ENCODE measurements at places on chromosomes 3 and 15.

DNA sequence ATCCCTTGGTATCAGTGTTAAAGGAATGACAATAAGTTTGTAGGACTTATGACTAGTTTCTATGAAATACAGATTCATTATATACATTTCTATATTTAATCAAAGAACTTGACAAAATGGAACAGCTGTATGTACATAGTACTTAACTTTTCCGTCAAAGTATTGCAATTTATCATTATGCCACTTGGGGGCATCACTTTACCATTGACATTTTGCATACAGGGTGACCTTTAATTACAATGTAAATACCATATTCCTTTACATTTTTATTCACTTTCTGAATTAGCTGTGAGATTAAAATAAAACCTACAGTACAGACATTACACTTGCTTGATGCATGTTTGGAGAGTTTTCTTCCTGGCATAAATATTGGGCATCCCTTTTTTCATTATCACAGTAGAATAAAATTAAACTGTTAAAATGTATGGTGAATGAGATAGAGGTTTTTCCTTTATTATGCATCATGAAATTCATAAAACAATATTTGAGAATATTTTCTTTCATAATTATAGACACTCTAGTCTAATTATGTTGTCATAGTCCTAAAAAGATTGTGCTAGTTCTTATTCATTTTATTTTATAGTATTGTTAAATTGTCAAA lies 6.9 kb downstream of the NEK11 start:
- H3K27me3 ChIP-seq = no peaks in the 10 kb centered on the region
- H3K4me1 ChIP-seq = no peaks in the 10 kb centered on the region
- no peak overlapping the region for H3K4me3 ChIP-seq
- no peaks in the 10 kb centered on the region for H3K36me3 ChIP-seq

- H3K27me3 ChIP-seq = no peaks in the 10 kb centered on the region
- peaks cover 6% of the 10 kb centered on the region for H3K4me1 ChIP-seq
- H3K27ac ChIP-seq = no peak overlapping the region
- DNase-seq = no peak
- H3K4me3 ChIP-seq = no peak overlapping the region
- no peaks in the 10 kb centered on the region for H3K36me3 ChIP-seq
Measured at GRCh38 chr15:75727031-75727531, 14.4 kb upstream of the CSPG4 start.

DNA sequence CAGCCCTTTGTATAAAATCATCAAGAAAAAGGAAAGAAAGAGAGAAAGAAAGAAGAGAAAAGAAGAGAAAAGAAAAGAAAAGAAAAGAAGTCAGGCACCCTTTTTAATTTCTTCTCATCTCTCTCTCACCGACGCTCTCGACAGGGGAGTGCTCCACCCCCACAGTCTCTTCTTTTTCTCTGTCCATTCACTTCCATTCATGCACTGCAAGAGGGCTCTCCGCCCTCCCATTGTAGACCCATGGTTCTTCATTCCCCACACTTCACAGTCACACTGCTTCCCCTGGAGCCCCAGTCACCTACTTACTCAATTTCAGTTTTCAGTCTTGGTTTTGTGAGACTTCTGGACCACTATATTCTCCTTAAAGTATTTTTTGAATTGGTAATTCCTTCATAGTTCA lies 254.7 kb downstream of the SOX2 start:
- H3K27ac ChIP-seq = no peak overlapping the region
- no peaks in the 10 kb centered on the region for H3K36me3 ChIP-seq
- DNase-seq = no peak
- H3K4me1 ChIP-seq = no peaks in the 10 kb centered on the region
- H3K27me3 ChIP-seq = no peaks in the 10 kb centered on the region

GRCh38 chr3:149555927-149556326 lies 81.4 kb downstream of the TM4SF4 start:
- H3K27me3 ChIP-seq = no peaks in the 10 kb centered on the region
- no peak overlapping the region for H3K4me3 ChIP-seq
- DNase-seq = no peak
- 0 out of 2 replicates have a peak, but pooled peaks cover 13% of the 10 kb centered on the region for H3K4me1 ChIP-seq
- H3K36me3 ChIP-seq = 0 out of 2 replicates have a peak, but pooled peaks cover 7% of the 10 kb centered on the region

DNA sequence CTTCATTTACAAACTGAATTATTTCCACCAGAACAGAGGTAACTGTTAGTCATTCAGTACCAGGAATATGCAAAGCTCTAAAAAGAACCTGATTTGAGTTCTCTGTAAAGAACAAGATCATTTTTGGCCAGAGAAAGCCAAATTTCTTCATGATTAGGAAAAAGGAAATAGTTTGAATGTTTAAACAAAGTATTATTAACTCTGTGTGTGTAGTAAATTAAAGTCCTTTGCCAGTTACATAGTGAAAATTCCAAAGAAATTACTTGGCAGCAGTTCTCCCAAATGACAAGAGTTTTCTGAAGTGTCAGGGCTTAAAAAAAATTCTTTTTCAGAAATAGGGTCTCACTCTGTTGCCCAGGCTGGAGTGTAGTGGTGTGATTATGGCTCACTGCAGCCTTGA lies 24.5 kb downstream of the QTRT2 start:
- no peaks in the 10 kb centered on the region for H3K4me1 ChIP-seq
- no peak overlapping the region for H3K27ac ChIP-seq
- H3K4me3 ChIP-seq = no peak overlapping the region
- H3K27me3 ChIP-seq = no peaks in the 10 kb centered on the region
- peaks cover 45% of the 10 kb centered on the region for H3K36me3 ChIP-seq

DNA sequence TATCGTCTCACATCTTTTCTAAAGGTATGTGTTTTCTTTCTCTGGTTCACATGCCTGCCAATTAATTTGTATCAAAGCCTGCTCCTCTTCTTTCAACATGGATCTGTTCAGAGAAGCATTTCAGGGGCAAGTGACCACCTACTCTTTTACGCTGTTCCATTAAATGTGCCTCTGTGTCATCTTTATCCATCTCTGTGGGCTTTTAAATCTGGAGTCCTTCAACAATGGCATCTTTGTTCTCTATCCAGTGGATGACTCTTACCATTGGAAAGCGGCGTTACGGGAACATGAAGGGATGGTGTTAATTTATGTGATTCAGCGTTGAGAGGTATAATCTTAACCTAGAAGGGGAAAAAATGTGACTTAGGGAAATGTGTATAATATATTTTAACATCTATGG lies 92.7 kb upstream of the CFAP20DC start:
- H3K4me3 ChIP-seq = no peak overlapping the region
- H3K27ac ChIP-seq = no peak overlapping the region
- H3K36me3 ChIP-seq = no peaks in the 10 kb centered on the region
- no peak for DNase-seq
- no peaks in the 10 kb centered on the region for H3K4me1 ChIP-seq

- no peak for DNase-seq
- no peak overlapping the region for H3K27ac ChIP-seq
- H3K4me1 ChIP-seq = no peaks in the 10 kb centered on the region
- no peaks in the 10 kb centered on the region for H3K27me3 ChIP-seq
Measured at GRCh38 chr3:89266074-89266473, 158.7 kb downstream of the EPHA3 start.

DNA sequence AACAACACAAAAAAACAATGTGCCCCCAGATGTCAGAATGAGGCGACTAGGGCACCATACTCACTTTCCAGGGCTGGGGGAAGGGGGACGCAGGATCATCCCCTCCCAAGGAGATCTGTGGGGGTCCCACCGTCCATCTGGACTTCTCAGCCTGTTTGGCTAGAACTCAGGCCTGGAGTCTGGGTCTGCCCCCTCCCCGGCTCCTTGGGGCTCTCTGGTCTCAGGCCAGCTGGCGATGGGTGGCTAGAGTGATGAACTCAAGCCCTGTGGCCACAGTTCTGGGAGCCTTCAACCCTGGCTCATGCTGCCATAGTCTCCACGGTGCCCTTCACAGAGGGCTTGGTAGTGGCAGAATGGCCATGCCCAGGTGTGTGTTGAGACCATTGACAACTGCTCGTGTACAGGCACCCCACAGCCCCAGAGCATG lies 13.6 kb downstream of the ZBTB47 start:
- H3K27ac ChIP-seq = no peak overlapping the region
- no peak overlapping the region for H3K4me3 ChIP-seq
- H3K4me1 ChIP-seq = no peaks in the 10 kb centered on the region

GRCh38 chr15:75867449-75867848 lies 24.2 kb downstream of the UBE2Q2 start:
- H3K4me1 ChIP-seq = no peaks in the 10 kb centered on the region
- H3K27ac ChIP-seq = no peak overlapping the region
- no peak overlapping the region for H3K4me3 ChIP-seq
- DNase-seq = no peak
- H3K27me3 ChIP-seq = no peaks in the 10 kb centered on the region

GRCh38 chr3:4994823-4995499 lies 15.7 kb downstream of the BHLHE40 start:
- no peak overlapping the region for H3K4me3 ChIP-seq
- H3K27me3 ChIP-seq = no peaks in the 10 kb centered on the region
- peak; percentile 55 for DNase-seq
- peak overlapping the region; percentile 37 for H3K27ac ChIP-seq
- peaks cover 14% of the 10 kb centered on the region for H3K4me1 ChIP-seq

DNA sequence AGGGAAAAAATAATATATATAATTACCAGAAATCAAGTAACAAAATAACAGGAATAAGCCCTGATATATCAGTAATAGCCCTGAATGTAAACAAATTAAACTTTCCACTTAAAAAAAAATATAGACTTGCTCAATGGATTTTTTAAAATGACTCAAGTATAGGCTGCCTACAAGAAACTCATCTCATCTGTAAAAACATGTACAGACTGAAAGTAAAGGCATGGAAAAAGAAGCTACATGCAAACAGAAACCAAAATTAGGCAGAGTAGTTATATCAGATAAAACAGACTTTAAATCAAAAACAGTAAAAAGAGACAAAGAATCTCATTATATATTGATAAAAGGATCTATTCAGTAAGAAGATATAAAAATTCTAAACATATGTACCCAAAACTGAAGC lies 82.4 kb upstream of the STT3B start:
- H3K4me1 ChIP-seq = peaks cover 6% of the 10 kb centered on the region
- H3K36me3 ChIP-seq = no peaks in the 10 kb centered on the region
- DNase-seq = no peak
- H3K27ac ChIP-seq = no peak overlapping the region
- H3K27me3 ChIP-seq = no peaks in the 10 kb centered on the region

- DNase-seq = no peak
- no peaks in the 10 kb centered on the region for H3K36me3 ChIP-seq
- 0 out of 2 replicates have a peak, but pooled peaks cover 11% of the 10 kb centered on the region for H3K27me3 ChIP-seq
- H3K4me3 ChIP-seq = no peak overlapping the region
- H3K4me1 ChIP-seq = no peaks in the 10 kb centered on the region
Measured at GRCh38 chr15:81301385-81301784, 22.6 kb downstream of the STARD5 start.

- no peaks in the 10 kb centered on the region for H3K4me1 ChIP-seq
- no peaks in the 10 kb centered on the region for H3K36me3 ChIP-seq
- H3K27me3 ChIP-seq = no peaks in the 10 kb centered on the region
- no peak for DNase-seq
- H3K4me3 ChIP-seq = no peak overlapping the region
Measured at GRCh38 chr3:188940573-188940932, 231.2 kb upstream of the TPRG1 start.

DNA sequence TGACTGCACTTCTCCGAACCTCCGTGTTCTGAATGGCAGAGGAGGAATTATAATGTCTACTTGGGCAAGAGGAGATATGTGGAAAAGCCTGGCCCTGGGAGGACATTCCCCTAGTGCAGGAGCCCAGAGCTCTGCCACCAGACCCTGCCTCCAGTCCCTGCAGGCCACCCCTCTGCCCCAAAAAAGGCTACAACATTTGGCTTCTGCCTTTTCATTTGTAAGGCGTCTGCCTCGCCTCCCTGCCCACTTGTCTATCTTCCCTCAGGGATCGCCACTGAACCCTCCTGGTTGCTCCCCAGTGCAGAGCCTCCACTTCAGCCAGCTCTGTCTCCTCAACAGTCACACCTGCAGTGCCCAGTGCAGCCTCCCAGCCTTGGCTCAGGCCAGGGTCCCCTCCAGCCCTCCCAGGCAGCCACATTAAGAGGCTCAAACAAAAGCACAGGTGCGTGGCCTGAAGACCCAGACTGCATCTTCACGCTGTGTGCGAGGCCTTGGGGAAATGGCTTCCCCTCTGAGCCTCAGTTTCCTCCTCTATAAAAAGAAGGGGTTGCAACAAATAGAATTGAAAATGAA lies 125.9 kb upstream of the SMAD3 start:
- DNase-seq = no peak
- H3K4me1 ChIP-seq = no peaks in the 10 kb centered on the region
- no peaks in the 10 kb centered on the region for H3K27me3 ChIP-seq
- no peaks in the 10 kb centered on the region for H3K36me3 ChIP-seq
- H3K27ac ChIP-seq = no peak overlapping the region

GRCh38 chr3:134796281-134797056 lies 1.4 kb downstream of the EPHB1 start:
- DNase-seq = no peak
- no peak overlapping the region for H3K4me3 ChIP-seq
- H3K27ac ChIP-seq = no peak overlapping the region
- no peaks in the 10 kb centered on the region for H3K4me1 ChIP-seq
- H3K27me3 ChIP-seq = peaks cover 41% of the 10 kb centered on the region

GRCh38 chr3:172653004-172653572 lies 57.8 kb downstream of the NCEH1 start:
- H3K27me3 ChIP-seq = no peaks in the 10 kb centered on the region
- peak overlapping the region; percentile 4 for H3K27ac ChIP-seq
- no peak overlapping the region for H3K4me3 ChIP-seq
- peak; percentile 83 for DNase-seq

- H3K36me3 ChIP-seq = no peaks in the 10 kb centered on the region
- DNase-seq = no peak
- no peak overlapping the region for H3K27ac ChIP-seq
- H3K4me3 ChIP-seq = no peak overlapping the region
Measured at GRCh38 chr15:60675763-60676162, 196.8 kb upstream of the ICE2 start.

DNA sequence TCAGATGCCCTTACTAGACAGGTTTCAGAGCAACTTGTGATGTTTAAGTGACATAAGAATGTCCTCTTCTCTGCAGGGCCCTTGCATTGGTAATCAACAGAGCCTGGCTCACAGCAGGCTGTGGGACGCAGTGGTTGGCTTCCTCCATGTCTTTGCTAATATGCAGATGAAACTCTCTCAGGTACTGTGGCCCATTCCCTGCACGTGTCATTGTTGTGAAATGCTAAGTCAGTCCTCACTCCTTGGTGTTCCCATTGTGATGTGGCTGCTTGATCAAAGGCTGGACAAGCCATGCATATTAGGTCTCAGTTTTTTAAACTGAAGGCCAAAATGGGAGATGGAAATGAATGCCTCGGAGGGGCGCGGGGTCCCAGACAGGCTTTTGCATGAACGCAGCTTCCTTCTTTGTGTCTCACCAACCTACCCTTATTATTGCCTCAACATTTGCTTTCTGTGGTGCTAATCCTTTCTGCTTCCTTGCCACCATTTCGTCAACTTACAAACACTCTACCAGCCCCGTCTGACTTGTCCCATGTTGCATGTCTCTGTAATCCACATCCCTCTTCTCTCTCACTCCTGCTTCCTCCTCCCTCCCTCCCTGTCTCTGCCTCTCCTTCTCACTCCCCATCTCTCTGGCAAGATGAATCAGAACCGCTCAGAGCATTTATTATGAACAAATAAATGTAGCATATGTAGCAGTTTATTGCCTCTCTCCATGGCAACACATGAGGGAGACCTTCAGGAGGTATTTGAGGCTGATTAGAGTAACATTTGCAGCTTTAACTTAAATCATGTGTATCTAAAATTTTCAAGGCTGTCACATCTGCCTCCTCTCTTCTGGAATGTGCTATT lies 133.2 kb upstream of the CHRM5 start:
- no peaks in the 10 kb centered on the region for H3K36me3 ChIP-seq
- DNase-seq = no peak
- no peaks in the 10 kb centered on the region for H3K27me3 ChIP-seq
- H3K4me1 ChIP-seq = no peaks in the 10 kb centered on the region
- no peak overlapping the region for H3K27ac ChIP-seq
